ENCODE measurements at places on chromosomes 7 and 10.

DNA sequence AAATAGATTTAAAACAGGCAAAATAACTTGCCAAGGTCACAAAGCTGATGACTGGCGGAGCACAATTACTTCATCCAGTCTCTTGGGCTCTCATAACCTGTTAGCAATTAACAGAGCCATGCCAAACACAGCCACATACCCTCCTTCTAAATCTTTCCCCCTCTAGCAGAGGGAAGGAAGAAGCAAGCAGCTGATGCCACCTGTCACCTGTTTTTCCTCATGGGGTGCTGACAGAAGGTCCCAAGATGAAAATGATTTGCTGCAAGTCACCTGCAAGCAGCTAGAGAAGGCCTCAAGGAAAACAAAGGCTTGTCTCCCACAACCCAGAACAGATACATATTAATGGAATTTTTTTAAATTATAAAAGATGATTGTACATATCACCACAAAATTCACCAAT lies 117.8 kb downstream of the GFRA1 start:
- no peak for DNase-seq

DNA sequence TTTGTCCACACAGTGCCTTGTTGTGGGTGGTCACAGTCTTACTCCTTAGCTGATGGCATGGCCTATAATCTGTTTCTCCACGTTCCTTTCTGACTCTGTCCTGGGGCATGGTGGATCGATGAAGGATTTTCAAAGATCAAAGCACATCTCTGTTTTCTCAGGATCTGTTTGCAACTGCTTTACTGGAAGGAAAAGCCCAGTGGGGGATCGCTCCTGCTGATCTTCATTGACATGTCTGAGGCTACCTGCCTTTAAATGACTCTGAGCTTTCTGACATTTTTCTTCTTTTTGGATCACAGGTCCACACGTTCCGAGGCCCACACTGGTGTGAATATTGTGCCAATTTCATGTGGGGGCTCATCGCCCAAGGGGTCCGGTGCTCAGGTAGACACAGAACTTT lies 68.0 kb upstream of the PRR15 start:
- DNase-seq: no peak

DNA sequence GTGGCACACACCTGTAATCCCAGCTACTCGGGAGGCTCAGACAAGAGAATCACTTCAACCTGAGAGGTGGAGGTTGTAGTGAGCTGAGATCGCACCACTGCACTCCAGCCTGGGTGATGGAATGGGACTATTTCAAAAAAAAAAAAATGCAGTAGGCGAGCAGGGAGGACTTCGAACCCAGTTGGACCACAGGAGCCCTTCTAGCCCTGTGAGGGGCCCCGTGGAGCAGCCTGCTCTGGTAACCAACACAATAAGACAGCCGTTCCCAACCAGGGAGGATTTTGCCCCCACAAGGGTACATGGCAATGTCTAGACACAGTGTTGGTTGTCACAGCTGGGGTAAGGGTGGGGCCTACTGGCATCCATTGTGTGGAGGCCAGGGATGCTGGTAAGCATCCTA lies 63.9 kb upstream of the BTBD16 start:
- DNase-seq: no peak

DNA sequence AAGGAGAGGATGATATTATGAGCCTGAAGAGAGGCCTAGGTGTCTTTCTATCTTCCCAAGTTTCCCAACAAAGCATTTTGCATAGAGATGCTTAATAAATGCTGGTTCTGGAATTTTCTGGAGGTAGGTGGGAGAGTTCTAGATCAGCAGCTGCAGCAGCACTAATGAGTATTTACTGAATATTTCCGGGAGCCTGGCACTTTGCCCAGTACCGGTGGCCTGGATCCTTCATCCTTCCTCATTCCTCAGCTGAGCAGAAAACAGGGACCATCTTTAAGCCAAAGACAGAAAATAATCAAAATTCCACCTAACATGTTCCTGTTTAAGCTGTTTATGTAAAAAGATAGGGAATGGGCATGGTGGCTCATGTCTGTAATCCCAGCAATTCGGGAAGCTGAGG lies 813.2 kb upstream of the AUTS2 start:
- DNase-seq: no peak

DNA sequence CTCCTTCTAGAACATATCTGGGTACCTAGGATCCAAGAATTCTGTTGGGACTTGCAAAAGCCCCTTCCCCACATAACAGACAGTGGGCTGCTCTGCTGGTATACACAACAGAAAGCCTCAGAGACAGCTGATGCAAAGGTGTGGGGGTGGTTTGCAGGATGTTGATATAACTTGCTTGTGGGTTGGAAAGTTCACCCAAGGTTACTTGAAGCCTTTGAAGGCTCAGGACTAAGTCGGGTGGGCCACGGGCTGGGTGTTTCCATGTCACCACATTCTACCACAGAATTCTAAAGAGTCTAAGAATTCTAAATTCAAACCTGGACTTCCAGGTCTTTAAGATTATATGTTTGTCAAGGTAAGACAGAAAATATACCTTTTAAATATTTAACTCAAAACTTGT lies 7.4 kb upstream of the NRCAM start:
- no peak for DNase-seq
